ENCODE measurements at places on chromosomes 2 and 18. TPM values are rescaled to one million over a fixed set of nuclear protein-coding genes. Genes with fewer than 3 reads are reported as not detected.

TMEM17 gene
- total RNA-seq = 9.3 TPM

DNA sequence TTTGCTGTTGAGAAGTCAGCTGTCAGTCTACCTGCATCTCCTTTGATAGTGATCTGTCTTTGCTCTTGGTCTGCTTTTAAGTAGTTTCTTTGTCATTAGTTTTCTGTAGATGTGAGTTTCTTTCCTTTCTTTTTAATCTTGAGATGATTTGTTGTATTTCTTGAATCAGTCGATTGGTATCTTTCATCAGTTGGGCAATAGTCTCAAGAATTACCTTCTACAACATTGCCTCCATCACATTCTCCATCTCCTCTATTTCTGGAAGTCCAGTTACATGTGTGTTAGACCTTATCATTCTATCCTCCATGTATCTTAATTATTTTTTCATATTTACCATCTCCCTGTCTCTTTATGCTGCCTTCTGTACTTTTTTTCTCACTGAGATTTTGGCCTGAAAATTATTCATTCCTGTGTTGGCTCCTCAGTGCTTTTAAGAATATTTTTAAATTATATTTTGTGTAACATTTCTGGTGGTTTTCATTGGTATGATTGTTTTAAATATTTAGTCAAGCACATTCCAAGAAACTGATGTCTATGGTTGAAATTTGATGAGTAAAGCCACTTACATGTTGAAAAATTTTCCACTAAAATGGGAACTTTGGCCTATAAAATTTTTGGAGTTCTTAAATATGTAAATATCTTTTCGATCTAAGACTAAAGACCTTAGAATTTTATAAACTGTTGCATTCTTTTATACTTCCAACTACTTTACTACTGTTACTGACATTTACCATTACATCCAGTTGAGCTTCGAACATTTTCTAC, 239.5 kb upstream of the MGAT5 start:
- no peak for DNase-seq

C1QL2 gene
- total RNA-seq = not detected

DNA sequence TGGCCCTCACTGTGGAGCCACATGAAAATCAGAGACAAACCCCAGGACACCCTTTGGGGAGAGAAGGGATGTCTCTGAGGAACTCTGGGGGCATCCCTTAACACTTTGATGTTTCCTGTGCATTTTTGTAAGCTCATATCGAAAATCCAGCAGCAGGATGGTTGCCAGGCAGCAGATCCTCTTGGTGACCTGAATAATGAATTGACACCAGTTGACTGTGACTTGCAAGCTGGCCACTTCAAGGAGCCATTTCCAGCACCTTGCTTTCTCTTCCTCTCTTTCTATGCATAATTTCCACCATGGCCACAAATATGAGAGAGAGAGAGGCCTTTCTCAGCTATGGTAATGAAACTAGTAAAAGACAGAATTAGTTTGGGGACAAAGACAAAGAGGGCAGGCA, 91.7 kb downstream of the NRP2 start:
- DNase-seq = no peak

LRRC30 gene
- not detected for total RNA-seq

DNA sequence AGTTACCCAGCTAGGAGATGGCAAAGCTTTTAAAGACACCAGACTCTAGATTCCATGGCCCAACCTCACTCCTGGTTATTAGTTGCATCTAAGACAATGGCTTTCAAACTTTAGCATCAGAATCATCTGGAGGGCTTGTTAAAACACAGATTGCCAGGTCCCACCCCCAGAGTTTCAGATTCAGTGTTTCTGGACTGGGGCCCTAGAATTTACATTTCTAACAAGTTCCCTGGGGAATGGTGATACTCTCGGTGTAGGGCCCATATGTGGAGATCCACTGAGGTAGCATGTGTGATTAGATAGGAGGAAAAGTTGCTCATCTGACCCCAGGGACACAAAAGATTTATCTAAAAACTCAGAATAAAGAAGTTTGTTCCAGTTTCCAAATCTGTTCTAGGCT, 14.5 kb upstream of the TTR start:
- DNase-seq = no peak

- no peak for DNase-seq
These were observed 3.5 kb downstream of the KCNF1 start for GRCh38 chr2:10915236-10915635.
